DND-41 (cell line): ENCODE measurements at places on chromosomes 7 and 10.

DNA sequence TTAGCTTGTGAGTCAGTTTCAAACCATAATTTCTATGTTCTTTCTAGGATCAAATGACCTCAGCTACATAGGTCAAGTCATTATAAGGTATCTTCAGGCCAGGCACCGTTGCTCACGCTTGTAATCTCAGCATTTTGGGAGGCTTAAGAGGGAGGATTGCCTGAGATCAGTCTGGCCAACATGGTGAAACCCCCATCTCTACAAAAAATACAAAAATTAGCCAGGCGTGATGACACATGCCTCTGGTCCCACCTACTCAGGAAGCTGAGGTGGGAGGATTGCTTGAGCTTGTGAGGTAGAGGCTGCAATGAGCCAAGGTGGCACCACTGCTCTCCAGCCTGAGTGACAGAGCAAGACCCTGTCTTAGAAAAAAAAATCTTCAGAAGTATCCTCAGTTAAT, 362.3 kb downstream of the GATA3 start:
- no peak for DNase-seq

DNA sequence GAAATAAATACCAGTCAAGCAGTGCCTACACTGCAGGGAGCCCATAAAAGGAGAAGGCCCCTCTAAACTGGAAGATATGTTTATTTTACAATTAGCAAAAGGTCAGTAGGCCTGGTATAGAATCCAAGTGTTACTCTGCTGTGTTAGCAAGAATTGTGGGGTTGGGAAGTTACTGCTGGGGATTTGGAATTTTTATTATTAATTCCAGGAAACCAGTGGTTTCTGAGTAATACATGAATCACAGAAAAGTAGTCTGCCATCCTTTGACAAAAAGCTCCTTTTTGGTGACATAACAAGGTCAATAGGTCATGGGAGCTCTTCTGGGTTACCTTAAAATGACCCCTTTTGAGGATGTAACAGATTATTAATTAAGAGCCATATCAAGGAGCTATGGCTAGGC, 67.4 kb downstream of the ZNF92 start:
- no peak for DNase-seq

DNA sequence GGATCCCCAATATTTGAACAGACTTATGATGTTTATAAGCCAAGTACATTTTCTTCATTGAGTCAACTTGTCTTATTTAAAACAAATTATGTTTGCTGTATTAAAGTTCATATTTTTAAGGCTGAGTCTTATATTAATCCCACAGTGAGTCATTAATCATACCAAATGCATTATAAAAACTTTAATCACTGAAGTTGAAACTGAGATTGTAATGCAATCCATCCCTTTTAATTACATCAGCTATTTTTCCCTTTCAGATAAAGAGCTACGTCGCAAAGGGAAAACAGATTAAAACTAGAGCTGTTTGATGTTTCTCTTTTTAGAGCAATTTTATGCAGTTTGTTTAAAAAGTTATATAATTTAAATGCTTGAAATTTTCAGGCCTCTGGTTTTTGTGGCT, 183.0 kb downstream of the ARID5B start:
- DNase-seq, result no peak

DNA sequence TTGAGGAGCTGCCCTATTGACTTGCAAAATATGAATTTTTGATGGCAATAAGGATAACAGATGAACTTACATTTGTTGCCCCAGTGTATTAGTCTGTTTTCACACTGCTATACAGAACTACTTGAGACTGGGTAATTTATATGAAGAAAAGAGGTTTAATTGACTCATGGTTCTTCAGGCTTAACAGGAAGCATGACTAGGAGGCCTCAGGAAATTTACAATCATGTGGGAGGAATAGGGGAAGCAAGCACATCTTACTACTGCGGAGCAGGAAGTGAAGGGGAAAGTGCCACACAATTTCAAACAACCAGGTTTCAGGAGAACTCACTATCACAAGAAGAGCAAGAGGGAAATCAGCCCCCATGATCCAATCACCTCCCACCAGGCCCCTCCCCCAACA, 57.9 kb downstream of the ZNF22 start:
- DNase-seq, result no peak

DNA sequence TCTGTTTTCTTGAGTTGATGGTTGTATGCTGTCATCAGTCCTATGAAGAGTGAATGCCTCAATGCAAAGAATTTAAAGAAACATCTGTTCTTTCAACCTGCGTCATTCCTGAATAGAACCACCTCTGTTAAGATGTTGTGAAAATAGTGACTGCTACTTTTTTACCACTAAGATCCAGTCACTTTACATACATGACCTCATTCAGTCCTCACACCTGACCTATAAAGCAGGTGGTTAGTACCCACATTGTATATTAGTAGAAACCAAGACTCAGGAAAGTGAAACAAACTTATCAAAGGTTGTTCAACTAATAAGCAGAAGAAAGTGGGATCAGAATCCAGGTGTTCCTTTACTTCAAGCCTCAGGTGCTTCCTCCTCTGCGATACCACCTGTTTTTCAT, 64.8 kb downstream of the ITGB8 start:
- DNase-seq, result no peak
